ENCODE measurements at places on chromosomes 12 and 14.

GRCh38 chr12:32895688-32896431 lies 717 bp downstream of the PKP2 start:
- DNase-seq, result no peak

- DNase-seq, result no peak
Observed at GRCh38 chr12:92596383-92596782, 106.4 kb upstream of the PLEKHG7 start.

- no peak for DNase-seq
Observed at GRCh38 chr14:91977884-91978283, 30.4 kb upstream of the FBLN5 start.

DNA sequence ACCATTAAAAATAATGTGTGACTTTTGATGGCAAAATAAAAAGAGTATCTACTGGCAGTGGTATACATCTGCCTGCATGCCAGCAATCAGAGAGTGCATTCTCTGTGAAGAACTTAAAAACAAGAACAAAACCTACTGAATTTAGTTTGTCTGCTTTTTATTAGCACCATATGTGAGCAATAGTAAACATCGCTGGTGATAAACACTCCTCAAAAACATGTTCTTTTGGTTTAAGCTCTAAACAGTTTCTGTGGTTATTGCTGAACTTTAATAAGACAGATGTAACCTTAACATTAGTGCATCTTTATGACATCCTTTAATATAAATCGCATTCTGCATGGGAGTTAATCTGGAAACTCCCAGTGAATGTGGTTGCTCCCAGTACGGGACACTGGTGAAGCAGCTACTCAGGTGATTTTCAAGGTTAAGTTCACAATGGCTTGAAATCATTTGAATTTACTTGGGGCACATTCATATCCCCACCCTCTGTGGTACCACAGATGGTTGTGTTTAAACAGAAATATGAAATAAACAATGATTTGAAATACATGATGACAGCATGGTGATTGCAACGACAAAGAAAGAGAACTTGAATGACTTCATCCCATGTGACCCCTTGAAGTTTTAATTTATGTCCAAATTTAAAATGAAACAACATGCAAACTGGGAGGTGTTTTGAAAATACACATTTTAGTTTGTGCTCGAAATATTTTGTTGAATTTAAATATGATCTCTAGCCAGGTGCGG lies 285.9 kb downstream of the FOXN3 start:
- no peak for DNase-seq

GRCh38 chr14:85573406-85573805 lies 43.5 kb downstream of the FLRT2 start:
- no peak for DNase-seq

GRCh38 chr14:67170660-67171059 lies 18.6 kb upstream of the GARIN2 start:
- no peak for DNase-seq

DNA sequence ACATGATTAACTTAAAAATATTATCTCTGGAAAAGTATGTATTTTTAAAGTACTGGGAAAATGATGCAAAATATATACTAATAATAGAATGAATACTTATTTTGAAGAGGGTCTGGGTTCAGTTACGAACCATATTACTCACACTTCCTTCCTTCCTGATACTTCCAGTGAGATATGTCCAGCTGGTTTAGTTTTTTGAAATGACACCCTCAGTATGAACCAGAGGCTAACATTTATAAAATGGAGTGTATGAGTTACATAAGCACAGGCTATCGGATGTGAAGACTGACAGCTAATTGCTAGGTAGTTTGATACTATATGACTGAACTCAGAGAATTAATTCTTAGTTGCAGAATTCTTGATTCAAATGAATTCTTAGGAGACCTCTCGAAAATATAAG lies 122.9 kb downstream of the OTOGL start:
- no peak for DNase-seq

All from stimulated activated naive B cell treated with anti-CD40 and anti-IgM and Interleukin-4, amounts not matched to agents 10 μg/mL and 1 μg/mL and 100 μg/mL, for 72 hours (primary cell).